Muscle of leg (tissue), 16 donors: ENCODE measurements at places on chromosomes 2 and 18.

- no peak for DNase-seq
Observed at GRCh38 chr2:204986641-204987040, 441.4 kb downstream of the PARD3B start.

DNA sequence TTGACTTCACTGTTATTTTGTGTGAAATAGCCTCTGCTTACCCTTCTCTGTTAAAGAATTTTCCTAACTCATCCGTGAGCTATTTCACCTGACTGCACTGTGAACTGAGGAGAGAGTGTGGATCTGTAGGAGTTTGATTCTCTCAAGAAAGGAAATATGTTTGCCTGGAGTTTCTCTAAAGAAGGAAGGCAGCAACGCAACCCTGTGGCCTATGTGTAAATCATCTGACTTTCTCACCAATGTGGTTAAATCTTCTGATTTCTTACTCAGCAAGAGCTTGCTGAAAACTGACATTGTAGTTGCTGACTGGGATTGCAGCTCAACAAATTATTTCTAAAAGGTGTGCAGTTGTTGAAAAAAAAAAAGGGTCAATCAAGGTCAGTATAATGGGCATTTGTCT, 153.9 kb upstream of the PELI1 start:
- peak; percentile 26 for DNase-seq

- no peak for DNase-seq
Observed at GRCh38 chr18:13395577-13395976, 177.0 kb downstream of the LDLRAD4 start.

DNA sequence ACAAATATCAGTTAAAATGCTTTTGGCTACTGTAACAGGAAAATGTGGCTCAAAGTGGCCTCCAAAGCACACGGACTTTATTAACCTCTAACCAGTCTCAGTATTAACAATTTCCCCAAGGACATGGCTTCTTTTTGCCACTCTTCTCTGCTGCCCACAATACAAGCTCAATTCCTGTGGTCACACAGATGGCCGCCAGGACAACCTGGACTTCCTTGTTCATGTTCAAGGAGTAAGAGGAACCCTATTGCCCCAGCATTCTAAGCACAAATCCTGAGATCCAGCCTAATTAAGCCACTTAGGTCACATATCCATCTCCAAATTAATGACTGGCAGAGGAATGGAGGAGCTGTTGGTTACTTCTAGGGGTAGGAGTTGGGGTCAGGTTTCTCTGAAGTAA, 38.2 kb downstream of the AOX1 start:
- DNase-seq: no peak

DNA sequence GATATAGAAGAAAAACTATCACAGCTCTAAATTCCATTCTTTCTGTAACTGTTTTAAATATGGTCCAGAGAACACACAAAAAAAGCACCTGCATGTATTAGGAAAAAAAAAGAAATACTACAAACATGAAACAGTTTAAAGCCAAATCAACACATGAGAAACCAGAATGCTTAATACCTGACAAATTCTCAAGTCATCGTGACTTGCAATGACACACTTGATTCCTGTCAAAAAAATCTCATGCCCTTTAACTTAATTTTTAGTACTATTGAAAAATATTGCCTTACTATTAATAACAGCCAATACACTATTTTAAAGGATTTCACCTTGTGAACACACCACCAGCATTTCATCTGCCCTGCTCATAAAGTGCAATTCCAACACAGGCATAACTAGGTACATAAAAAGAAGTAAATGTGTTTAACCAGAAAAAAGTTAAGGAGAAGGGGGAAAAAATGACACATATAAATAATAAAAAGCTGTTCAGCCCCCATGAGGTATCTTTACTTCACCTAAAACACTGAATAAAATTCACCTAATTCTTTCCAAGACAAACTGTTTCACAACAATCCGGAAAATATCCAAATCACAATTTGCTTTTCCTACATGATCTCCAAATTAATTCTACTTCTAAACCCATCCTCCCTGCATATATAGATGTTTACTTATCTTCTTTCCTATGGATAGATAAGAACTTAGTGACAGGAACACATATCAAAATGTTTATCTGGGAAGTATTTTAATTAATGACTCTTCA, 10.8 kb downstream of the ROCK2 start:
- DNase-seq: no peak

DNA sequence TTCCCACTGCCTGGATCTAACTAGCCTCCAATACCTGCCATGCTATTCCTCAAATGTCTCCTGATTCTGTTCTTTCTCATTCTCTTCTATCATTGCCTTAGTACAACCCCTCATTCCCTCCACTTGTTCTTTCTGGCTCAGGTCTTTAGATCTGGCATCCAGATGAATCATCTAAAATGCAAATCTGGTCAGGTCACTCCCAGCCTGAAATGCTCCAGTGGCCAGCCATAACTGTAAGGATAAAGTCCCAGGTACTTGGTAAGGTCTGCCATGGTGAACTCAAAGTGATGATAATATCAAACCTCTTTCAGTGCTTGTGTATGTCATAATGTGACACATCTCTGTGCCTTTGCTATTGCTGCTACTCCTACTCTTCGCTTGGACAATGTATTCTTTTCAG, 2.9 kb upstream of the SNRNP27 start:
- no peak for DNase-seq

- no peak for DNase-seq
Observed at GRCh38 chr2:45173513-45173912, 164.3 kb upstream of the SIX2 start.

DNA sequence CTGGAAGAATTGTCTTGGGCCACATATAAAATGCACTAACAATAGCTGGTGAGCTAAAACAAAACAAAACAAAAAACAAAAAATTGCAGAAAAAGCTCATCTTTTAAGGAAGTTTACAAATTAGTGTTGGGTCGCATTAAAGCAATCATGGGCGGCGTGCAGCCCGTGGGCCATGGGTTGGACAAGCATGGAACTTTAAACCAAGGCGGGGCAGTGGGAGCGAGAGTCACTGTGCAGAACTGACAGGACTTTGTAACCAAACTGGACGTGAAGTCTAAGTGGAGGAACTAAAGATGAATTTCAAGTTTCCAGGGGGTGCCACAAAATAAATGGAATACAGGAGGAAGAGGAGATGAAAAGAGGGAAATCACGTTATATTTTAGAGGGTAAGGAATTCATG, 80.7 kb downstream of the PSMG2 start:
- no peak for DNase-seq

DNA sequence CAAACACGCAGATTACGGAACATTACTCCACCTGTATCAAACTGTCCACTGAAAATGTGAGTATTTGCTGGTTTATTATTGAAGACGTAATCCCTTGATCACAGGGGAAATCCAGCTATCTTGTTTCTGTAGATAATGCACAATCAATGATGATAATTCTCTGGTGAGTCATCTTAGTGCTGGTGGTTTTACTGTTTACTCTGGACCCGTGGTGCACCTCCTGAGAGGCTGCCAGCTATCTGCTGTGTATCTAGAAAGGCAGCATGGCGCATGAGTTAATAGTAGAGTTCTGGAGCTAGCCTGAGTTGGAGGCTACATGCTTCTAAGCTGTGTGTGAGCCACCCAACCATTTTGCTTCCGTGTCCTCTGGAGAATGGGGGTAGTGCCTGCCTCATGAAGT, 6.5 kb downstream of the NCAPH start:
- DNase-seq: no peak

GRCh38 chr2:55891671-55892094, 31.9 kb downstream of the EFEMP1 start:
- no peak for DNase-seq

GRCh38 chr2:198775737-198776136, 682.0 kb downstream of the SATB2 start:
- DNase-seq: no peak

- DNase-seq: no peak
Observed at GRCh38 chr18:79542213-79542612, 137.4 kb upstream of the CTDP1 start.

- DNase-seq: no peak
Observed at GRCh38 chr2:111167863-111168162, 47.1 kb downstream of the BCL2L11 start.

DNA sequence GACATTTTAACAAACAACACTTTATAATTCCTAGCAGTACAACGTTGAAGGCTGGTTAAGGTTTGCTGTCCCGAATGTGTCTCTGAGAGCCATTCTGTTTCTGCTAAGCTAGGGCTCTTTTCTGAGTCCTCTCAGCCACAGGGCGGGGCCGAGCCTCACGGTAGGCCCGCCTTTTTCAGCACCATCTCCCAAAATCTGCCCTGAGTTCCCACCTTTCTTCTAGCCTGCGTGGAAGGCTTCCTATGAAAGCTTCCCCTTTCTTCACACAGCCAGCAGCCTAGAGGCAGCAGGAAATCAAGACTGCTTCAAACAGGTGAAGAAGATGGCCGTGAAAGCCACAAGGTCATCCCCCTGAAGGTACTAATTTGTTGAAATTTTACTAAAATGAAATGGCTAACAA, 255.5 kb downstream of the CDH2 start:
- DNase-seq: no peak

DNA sequence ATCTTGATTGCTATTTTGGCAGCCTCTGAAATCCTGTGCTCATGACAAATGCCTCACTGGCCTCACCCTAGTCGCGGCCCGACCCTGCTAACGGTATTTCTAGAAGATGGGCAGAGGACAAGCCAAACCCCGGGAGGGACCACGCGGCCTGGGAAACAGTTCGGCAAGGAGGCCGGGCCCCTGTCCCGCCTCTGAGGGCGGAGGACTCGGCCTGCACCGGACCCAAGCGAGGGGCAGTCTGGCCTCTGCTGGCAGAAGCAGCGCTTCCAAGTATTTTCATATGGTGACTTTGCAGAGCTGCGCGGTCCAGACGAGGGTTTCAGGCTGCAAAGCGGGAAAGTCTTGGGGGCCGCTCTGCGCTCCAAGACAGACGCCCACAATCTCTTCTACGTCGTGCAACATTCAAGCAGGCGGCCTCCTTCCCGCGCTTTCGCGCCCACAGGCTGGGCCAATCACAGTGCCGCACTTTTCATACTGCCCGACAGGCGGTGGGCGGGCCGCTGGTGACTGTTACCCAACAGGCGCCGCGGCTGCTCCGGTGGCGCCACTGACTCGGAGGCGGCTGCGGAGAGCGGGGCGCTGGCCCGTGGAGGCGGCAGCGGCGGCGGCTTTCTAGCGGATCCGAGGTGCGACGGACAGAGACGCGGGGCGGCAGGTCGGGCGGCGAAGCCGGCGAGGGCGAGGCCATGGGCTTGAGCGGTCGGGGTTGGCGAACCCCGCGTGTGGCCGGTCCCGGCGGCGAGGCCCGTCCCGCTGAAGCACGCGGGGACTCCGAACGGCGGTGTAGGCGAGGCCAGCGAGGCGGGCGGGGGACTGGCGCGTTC, at the start of gene RBM44:
TSS of gene RBM44 (plus strand) at position 544 of the 824 bp plus-strand sequence. CDS start 14,831 bp downstream, outside the sequence.
- no peak for DNase-seq

DNA sequence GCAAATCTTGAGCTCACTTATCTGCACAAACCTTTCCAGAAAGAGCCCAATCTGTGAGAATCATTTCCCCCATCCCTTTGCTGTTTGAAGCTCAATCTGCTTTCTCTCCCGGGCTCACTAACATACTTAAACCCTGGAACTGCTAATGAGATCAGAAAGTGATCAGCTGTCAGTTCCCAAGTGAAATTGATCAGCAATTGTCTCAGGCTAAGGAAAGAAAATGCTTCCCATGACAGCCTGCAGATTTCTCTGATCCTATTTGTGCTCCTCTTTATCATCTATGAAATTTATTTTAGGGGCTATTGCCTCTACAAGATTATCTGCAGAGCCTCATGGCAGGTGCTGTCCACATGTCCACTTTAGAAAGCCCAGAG, 239.0 kb upstream of the CXCR4 start:
- DNase-seq: no peak

GRCh38 chr18:14768241-14768640, 20.3 kb downstream of the ANKRD30B start:
- no peak for DNase-seq

- no peak for DNase-seq
Observed at GRCh38 chr2:145344076-145344724, 824.3 kb upstream of the ZEB2 start.

- peak; percentile 57 for DNase-seq
Observed at GRCh38 chr2:233867993-233868532, at the start of gene MSL3B. MSL3B (minus strand) TSS chr2:233868386.

GRCh38 chr2:63320669-63321068, 267.6 kb downstream of the WDPCP start:
- DNase-seq: no peak

DNA sequence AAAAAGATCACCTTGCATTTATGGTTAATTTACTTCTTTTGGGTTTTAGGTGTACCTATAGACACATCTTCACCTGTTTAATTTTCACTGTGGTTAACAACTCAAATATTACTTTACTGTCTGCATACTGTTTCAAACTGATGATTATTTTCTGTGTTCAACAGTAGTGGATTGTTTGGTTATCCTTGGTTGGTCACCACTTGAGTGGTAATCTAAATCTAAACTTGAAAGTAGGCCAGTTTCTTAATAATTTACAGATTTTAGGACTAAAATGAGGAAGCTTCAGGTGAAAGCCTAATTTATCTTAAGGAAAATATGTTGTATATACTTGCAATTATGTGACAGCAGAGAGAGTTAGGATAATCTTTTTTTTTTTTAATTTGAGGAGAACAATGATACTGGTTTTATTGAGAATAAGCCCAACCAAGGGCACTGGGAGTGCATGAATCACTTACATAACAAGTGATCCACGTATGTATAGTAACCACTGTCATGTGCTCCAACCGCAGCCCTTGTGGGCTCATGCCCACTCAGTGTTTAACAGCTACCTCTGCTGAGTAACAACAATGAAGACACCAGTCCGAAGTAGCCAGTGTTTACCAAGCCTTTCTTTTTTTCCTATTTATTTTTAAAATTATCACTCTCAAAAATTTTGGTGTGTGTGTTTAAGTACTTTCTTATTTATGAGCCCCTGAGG, 31.0 kb upstream of the WDSUB1 start:
- DNase-seq: no peak

- DNase-seq: no peak
Observed at GRCh38 chr2:64227603-64228125, 83.4 kb upstream of the PELI1 start.

DNA sequence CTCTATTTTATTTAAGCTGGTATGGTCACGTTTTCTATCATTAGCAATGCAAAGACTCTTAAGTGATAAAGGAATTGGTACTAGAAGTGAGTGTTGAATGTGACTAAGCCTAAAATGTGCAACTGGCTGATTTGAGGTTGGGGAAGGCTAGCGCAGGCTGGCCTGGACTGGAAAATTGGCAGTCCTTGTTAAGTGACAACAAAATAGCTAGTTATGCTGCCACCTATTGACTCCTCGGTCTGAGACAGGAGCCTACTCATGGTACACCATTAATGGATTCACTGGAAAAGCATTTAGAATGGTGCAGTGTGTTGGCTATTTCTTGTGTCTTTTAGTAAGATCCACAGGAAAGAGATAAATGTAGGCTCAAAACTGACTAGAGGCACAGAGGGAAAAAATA, 5.7 kb upstream of the WIPF1 start:
- peak; percentile 88 for DNase-seq

- no peak for DNase-seq
Observed at GRCh38 chr2:146374505-146374904, 1470.3 kb upstream of the ACVR2A start.

DNA sequence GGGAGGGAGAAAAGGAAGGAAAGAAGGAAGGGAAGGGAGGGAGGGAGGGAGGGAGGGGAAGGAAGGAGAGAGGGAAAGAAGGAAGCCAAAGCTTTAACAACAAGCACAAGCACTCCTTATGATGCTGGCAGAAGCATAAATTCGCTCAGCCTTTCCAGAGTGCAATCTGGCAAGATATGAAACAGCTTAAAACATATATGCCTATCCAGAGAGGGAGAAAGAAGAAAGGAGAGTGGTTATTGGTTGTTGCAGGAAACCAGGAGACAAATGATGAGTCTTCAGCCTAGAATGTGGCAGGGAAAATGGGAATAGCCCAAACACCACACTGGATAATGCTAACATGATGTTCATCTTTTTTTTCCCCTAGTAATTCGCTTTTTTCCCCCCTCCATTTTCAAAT, 64.0 kb downstream of the STPG4 start:
- DNase-seq: peak; percentile 85
